Breast epithelium (tissue), 4 donors: ENCODE measurements at places on chromosomes 2 and 18. TPM values are rescaled to one million over a fixed set of nuclear protein-coding genes. Genes with fewer than 3 reads are reported as not detected.
A peak's percentile ranks its signal among the peaks of the same experiment; 100 is the strongest.

The CFAP53 gene
- 3.4 TPM for total RNA-seq

The RAPH1 gene
- total RNA-seq: 33.0 TPM

The FRZB gene
- total RNA-seq: 12.0 TPM

The FAM237A gene
- not detected for total RNA-seq

The L3MBTL4 gene
- 7.8 TPM for total RNA-seq

The KRCC1 gene
- total RNA-seq: 44.8 TPM

The CXCR1 gene
- total RNA-seq: 0.16 TPM

The TMEM163 gene
- 1.5 TPM for total RNA-seq

The TUBA4B gene
- 0.16 TPM for total RNA-seq

The CTAGE1 gene
- total RNA-seq: not detected

The TMEFF2 gene
- not detected for total RNA-seq

The LTBP1 gene
- total RNA-seq: 17.4 TPM

The RGPD4 gene
- total RNA-seq: not detected

The SERPINB11 gene
- total RNA-seq: not detected

The GATA6 gene
- total RNA-seq: 11.1 TPM

DNA sequence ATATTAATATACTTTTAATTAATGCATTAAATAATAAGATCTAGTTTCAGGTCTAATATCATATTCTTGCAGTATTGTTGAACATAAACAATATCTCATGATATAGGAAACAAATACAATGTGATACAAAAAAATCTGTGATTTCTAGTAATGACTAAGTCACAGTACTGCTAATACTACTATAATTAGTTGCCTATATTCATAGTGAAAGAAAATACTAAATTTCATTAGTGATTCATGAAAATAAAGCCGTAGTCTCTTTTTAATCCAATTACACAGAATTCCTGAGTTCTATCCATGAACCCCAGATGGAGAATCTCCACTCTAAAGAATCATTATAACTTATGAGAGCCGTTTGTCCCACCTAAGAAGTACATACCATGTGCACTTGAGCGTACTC is 266.3 kb upstream of the ACVR2A start:
- DNase-seq: no peak

DNA sequence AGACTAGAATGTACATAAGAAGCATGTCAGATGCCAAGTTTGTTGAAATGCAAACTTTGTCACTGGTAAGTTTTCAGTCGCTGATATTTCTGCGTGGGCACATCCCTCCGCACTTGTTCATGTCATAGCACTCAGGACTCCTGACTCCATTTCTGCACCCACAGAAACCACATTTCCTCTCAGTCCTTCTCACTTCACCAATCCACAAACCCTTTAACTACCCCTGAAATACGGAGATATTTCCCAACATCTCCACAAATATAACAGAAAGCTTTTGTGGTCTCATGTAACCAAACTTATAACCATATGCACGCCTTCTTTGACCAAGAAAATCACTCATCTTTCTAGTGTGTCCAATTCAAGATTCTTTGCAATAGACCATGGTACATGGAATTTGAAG is 276.9 kb upstream of the ERBB4 start:
- DNase-seq: no peak

GRCh38 chr2:200586644-200586975 is 796 bp downstream of the AOX1 start:
- DNase-seq: no peak

DNA sequence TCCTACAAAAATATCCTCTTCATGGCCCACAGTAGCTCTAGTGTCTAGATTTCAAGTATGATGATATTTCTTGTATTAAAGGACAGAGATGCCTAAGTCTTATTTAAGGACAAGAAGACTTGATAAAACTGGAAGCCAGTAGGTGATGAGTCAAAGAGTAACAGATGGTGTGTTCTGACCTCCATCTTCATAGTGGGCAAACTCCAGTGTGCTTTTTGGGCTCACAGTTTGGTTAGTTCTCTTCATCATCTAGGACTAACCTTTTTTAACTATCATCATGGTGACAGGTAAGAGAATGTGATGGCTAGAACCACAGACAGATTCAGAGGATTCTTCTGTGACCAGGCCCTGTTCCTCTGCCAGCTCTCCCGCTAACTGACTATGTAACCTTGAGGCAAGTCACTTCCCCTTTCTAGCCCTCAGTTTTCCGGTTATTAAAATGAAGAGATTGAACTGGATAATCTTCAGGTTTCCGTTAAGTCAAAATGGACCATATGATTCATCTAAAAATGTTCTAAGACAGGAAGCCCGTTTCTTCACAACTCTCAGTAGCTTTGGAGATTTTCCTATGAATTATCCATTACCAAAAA is 140.3 kb upstream of the RASGRP3 start:
- no peak for DNase-seq

GRCh38 chr2:9250091-9250490 is 43.5 kb downstream of the ASAP2 start:
- DNase-seq: no peak

- no peak for DNase-seq
These were observed 189.9 kb upstream of the TANK start for GRCh38 chr2:160970052-160970965.

GRCh38 chr2:213219816-213220215 is 64.4 kb upstream of the SPAG16 start:
- no peak for DNase-seq

- DNase-seq: peak; percentile 62
These were observed 44.3 kb downstream of the SPRED2 start for GRCh38 chr2:65388051-65388531.

DNA sequence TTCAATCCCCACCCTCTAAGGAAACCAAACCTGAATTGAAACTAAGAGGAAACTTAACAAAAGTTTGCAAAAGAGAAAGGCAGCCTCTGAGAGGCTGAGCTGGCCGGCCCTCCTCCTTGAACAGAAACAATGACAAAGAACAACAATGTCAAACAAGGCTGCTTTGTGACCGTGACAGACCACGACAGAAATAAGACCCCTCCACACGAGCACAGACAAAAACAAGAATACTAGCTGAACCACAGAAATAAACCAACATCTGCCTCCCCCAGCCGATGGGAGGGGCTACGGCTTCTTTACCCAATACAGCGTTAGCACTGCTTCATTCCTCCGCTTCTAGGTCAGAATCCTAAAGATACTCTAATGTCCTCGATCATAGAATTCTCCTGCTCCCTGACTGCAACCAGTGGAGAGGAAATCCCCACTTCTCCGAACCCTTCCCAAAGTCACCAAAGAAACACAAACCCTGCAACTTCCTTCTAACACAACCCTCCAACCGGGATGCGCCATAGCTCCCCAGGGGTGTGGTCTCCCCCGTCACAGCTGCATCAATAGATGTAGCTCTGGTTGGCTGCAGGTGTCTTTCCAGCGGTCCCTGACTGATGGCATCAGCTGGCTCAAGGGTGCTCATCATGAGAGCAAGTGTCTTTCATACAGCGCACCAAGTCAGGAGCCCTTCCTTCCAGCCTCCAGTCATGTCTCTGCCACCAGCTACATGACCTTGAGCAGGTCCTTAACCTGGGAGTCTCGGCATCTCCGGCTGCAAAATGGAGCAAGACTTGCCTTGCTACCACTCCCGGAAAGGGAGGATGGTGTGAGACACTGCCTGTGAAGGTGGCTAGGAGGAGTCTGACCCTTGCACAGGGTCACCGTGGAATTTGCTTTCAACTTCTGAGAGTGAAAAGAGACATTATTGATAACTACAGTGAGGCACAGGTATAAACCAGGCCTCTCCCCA is 198.6 kb downstream of the HAUS1 start:
- no peak for DNase-seq

- DNase-seq: no peak
These were observed 145.4 kb upstream of the FOSL2 start for GRCh38 chr2:28247290-28247689.

GRCh38 chr18:10570622-10571021 is 44.8 kb downstream of the NAPG start:
- DNase-seq: no peak

- DNase-seq: no peak
These were observed 286.6 kb downstream of the ZEB2 start for GRCh38 chr2:144233317-144233716.

DNA sequence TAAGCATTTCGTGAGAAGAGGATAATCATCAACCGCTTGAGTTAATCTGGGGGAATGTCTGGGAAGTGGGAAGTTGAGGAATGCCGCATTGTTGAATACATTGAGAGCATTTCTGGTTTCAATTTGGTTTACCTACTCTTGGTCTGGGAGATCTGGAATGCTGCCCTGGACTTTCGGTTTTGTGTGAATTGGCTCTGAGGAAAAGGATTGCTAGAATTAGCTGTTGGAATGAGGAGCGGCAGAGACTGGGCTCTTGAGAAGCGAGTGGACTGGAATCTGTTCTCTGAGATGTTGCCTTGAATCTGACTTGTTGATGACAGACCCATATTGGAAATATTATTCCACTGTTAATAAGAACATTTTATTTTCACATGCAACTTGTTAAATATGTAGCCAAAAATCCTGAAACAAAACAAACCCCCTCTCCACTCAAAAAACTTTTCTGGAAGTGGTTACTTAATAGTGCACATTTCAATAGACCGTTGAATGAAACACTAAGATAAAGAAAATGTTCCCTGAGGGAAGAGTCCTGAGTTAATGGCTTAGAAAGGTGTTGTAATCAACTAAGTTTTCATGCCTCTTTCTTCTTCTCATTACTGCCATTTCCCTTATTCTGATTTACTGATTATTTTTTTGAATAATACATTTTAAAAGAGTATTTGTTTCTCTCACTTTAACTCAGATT is 50.8 kb downstream of the PTPRM start:
- DNase-seq: peak; percentile 57

- DNase-seq: no peak
These were observed 122.6 kb downstream of the PLB1 start for GRCh38 chr2:28618221-28619141.

- DNase-seq: no peak
These were observed 308.7 kb downstream of the LRATD1 start for GRCh38 chr2:14941151-14941631.

GRCh38 chr2:150495993-150496627 is 8.6 kb upstream of the RND3 start:
- no peak for DNase-seq

GRCh38 chr2:207450186-207450585 is 79.6 kb upstream of the CREB1 start:
- no peak for DNase-seq

DNA sequence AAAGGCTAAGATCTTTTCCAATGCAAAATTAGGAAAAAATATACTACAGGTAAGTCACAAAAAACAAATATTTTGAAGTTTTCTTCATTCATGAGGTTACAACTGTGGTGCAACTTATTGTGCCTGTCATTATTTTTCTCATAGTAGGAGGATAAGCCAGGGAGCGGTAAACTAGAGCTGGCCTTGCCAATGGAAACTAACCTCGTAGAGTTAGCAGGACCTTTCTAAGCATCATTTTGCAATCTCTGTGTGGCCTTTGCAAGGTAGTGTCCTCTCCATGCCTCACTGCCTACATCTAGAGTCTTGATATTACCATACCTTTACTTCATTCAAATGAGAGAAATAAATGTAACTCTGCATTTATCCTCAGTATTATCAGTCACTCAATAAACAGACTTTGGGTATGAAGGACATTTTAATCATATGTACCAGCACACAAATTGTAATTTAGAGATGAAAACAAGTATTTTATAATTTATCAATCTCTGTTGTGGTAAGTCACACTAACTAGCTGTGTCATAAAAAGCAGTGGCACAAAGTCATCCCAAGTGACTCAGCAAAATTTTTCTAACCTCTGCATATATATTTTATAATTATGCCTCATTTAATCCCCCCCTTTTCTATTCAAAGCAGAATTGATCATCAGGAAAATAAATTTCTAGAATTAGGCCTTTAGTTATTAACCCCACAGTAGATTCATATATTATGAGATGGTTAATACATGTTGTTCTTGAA is 47.0 kb downstream of the LANCL1 start:
- no peak for DNase-seq
